ENCODE measurements at places on chromosomes 1 and 21.

- DNase-seq: no peak
Measured at GRCh38 chr1:240399381-240399780, 212.6 kb downstream of the GREM2 start.

DNA sequence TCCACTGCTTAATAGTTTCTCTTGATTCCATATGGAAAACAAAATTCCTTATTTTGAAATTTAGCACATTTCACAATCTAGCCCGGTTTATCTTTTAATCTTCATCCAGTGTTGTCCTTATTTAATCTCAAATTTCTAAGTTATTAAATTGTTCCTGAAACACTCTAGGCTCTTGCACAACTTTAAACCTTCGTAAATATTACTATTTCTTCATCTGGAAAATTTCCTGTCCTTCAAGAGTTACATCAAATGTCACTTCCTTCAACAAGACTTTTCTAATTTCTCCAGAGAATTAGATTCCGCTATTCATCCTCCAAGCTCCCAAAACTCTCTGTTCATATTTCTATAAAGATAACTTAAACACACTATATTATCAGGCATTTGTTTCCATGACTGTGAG, 6.5 kb downstream of the FMO5 start:
- DNase-seq: no peak

DNA sequence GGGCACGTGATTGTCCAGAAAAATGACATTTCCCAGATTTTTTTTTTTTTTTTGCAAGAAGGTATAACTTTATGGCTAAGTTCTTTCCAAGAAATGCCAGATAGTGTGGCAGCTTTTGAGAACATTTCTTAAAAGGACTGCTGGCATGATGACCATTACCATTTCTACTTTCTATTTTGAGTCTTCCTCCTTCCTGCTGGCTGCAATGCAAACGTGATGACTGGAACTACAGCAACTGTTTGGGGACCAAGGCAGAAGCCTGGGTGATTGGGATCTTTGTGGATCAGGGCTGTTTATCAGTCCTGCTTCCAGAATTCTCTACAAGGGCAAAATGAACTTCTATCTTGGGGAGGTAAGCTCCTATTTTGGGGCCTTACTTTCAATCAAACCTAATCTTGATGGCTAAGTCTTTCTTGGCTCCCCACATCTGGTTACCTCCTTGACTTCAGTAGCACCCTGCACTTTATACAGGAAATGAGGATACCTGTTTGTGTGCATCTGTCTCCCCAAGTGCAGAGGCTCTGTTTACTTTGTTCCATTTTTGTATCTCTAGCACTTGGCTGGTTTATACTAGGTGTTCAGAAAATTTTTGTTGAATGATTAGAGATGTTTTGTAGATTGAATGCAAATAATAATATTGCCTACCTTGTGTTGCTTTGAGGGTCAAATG, 3.7 kb upstream of the DDX20 start:
- DNase-seq: no peak

- DNase-seq: no peak
Measured at GRCh38 chr1:172154551-172154950, 265.9 kb upstream of the C1orf105 start.

- no peak for DNase-seq
Measured at GRCh38 chr1:6027591-6027990, 18.1 kb upstream of the KCNAB2 start.

- peak; percentile 75 for DNase-seq
Measured at GRCh38 chr21:34179204-34179935, 106.0 kb downstream of the MRPS6 start.

- DNase-seq: no peak
Measured at GRCh38 chr1:60280819-60281218, 207.2 kb upstream of the C1orf87 start.

GRCh38 chr1:47241114-47242113, 9.4 kb upstream of the TAL1 start:
- no peak for DNase-seq

GRCh38 chr1:43284065-43284464, 1.3 kb downstream of the C1orf210 start:
- peak; percentile 22 for DNase-seq

GRCh38 chr1:49318218-49318617, 541.5 kb upstream of the BEND5 start:
- DNase-seq: no peak

DNA sequence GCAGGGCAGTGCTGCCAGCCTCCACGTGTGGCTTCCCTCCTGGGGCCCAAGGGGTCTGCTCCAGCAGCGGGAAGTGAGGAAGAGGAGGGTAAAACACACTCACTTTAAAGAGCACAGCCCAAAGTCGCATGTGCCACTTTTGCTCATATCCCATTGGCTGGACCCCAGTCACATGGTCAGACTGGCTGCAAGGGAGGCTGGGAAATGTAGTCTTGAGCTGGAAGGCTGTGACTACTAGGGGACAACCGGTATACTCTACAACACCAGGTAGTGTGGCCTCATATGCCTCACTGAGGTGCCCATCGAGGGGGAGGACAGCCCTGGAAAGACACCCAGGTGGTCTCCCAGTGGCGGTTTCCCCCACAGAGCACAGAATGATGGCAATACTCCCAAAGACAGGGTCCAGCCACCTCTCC, 45.2 kb downstream of the CAMK2N1 start:
- no peak for DNase-seq

DNA sequence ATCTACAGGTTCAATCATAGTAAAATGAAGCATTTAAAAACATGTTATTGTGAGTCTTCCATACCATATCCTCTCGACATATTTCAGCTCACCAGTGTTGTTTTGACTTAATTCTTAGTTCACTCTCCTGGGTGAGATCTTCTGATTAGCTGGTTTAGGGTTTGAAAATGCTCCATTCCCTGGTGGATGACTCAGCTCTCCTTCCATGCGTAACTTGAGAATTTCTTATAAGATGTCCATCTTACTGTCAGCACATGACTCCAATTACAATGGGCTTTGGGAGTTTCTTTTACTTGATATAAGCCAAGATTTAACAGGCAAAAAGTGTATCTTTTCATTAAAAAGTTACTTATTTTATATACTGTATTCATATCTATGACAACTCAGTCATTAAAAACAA, 476.5 kb downstream of the BRINP3 start:
- peak; percentile 67 for DNase-seq

GRCh38 chr1:155182052-155182550, 8.5 kb downstream of the TRIM46 start:
- DNase-seq: no peak

DNA sequence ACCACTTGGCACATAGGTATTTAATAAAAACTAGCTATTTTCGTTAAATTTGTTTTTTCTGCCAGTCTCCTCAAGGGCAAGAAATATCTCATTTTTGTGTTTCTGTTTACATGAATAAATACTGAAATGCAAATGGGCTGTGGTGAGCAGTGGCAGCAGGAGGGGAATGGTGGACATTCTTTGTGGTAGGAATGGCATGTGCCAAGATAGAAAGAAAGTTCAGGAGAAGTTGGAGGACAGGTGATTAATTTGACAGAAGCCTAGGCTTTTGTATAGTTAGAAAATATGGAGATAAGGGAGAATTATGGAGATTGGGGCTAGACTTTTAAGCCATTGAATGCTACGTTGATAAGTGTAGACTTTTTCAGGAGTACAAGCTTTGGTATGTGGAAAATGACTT, 8.6 kb downstream of the RAP1A start:
- no peak for DNase-seq

GRCh38 chr1:3501856-3502640, 47.6 kb downstream of the ARHGEF16 start:
- no peak for DNase-seq

- DNase-seq: no peak
Measured at GRCh38 chr1:20154301-20154831, 15.2 kb downstream of the PLA2G2F start.

- DNase-seq: no peak
Measured at GRCh38 chr1:9809100-9809510, 14.7 kb downstream of the CLSTN1 start.

- DNase-seq: peak; percentile 83
Measured at GRCh38 chr1:167555971-167556714, 2.6 kb upstream of the CREG1 start.

DNA sequence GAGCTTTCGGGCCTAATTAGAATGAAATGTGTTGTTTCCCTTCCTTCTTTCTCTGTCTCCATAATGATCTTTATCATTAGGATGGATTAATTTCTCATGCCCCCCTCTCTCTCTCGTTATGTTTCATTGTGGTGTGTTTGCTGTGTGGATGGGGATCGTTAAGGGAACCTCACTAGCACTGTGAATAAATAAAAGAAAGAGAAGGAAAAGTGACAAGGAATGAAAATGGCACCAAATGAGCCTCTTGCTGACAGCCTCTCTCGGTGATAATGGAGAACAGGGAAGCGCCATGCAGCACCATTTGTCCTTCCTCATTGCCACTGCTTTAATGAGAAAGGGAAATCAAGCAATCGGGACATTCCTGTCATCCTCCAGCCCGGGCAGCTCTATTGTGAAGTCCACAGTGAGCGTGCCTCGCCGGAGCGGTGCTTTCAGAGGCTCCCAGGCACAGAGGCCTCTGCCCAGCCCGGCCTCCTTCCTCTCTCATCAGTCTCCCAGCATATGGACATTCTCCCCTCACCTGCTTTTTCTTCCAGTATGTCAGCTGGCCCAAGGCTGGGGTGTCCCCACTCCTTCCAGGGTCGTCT, 265.7 kb upstream of the TMEM51 start:
- DNase-seq: no peak

DNA sequence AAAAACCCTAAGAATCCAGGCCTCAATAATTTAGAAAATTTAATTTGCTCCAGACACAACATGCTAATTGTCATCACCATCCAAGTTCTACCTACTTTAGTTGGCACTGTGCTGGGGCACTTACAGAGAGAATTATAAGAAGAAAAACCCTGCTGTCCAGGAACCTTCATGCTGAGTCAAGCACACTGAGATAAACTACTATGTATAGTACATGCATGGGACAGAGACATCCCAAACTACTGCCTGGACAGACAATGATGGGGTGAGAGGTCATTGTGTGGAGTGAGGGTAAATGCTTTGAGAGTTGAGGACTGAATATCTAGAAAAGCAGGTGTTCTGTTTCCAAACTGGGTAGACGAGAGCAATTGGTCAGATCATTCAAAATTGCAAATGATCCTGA, 135.3 kb upstream of the CTTNBP2NL start:
- DNase-seq: no peak

DNA sequence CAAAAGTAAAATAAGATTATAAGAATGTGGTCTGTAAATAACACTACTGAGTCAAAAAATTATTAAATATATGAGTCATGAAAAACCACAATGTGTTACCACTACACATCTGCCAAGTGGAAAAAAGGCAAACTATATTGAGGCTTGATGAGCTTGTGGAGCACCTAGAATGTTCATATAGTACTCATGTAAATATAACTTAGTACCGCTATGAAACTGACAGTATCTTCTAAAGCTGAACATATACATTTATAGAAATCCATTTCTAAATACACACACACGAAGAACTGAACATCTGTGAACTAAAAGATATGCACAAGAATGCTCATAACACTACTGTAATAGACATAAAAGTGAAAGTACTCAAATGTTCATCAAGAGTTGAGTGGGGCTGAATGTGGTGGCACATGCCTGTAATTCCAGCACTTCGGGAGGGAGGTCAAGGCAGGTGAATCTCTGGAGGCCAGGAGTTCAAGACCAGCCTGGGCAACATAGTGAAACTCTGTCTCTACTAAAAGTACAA, 18.5 kb upstream of the GBP3 start:
- DNase-seq: no peak

GRCh38 chr1:234486858-234487840, 8.2 kb upstream of the TARBP1 start:
- DNase-seq: no peak

GRCh38 chr21:34836103-34836932, 167.5 kb downstream of the CLIC6 start:
- DNase-seq: no peak

- DNase-seq: peak; percentile 89
Measured at GRCh38 chr1:165114022-165114888, 242.3 kb downstream of the LMX1A start.

GRCh38 chr1:43689289-43689688, 18.0 kb upstream of the ST3GAL3 start:
- no peak for DNase-seq

GRCh38 chr1:110224240-110224995, 14.3 kb downstream of the KCNC4 start:
- no peak for DNase-seq

DNA sequence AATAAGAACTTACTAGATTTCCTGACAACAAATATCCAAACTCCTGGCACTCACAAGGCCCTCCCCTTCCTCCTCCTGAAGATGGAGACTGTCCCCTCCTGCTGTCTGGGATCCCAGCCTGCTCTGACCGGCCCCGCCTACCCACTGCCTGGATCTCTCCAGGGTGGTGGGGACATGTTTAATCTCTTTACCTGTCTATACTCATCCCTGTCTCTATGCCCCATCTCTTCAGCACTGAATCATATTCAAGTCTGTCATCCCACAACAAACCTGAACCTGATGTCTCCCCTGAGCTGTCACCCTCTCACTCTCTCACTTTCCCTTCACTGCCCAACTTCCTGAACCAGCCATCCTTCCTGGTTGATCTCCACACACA, 22.1 kb downstream of the MATN1 start:
- DNase-seq: no peak

- DNase-seq: no peak
Measured at GRCh38 chr1:16162163-16162822, 6.4 kb upstream of the EPHA2 start.

DNA sequence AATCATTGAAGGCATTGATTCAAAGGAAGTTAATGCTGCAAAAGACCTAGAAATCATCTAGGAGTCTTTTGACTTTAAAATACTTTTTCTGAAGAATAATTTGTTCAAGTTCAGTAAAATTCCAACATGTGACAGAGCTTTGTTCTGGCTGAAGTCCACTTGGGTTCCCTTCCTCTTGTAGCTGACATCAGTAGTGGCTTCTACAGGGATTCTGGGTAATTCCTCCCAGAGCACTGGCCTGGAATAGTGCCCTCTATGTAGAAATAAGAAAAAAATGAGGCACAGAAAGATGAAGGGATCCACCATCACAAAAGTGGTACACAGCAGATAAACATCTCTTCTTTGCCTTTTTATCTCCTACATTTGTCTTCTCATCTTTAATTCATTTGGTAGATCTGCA, 548.1 kb downstream of the LTN1 start:
- DNase-seq: no peak

DNA sequence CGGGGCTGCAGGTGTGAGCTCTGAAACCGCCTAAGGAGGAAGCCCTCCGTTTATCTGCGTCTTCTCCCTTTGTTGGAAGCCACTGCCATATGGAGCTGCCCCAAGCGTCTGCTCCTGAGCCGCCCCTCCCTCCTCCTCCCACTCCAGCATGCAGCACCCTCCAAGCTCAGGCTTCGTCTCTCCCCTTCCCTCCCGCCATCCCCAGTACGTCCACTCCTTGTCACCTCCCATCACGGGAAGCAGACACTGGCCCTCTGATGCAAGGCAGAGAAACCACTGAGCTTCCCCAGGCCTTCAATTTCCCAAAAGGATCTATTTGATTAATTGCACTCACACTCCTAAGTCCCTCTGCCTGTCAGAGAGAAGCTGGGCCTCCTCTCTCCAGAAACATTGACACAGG, 52.5 kb downstream of the NFASC start:
- DNase-seq: no peak

DNA sequence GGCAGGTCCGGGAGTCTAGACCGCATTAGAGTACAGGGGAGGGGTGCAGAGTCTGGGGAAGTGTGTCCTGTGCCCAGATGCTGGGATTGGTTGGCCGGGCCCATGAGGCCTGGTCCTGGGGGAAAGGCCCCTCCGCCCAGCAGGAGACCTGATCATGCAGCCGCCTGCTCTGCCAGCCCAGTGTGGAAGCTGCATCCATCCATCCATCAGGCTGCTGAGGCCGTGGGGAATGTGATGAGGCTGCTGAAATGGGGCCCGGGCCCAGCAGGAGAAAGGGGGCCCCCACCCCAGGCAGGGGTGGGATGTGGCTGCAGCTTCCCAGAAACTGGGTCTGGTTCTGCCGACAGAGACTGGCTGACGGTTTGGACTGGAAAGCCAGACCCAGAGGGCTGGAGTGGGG, 37.2 kb downstream of the EPHA2 start:
- DNase-seq: no peak

All from NCI-H526 treated with DMSO at 0.1 percent for 48 hours (cell line).